ENCODE measurements at places on chromosomes 3 and 15. TPM values are rescaled to one million over a fixed set of nuclear protein-coding genes. Genes with fewer than 3 reads are reported as not detected.

- no peak for DNase-seq
Observed at GRCh38 chr3:191682961-191683360, 222.0 kb downstream of the PYDC2 start.

GRCh38 chr15:83014205-83014653 is 2.8 kb upstream of the C15orf40 start:
- DNase-seq = no peak

GRCh38 chr3:80190051-80190450 is 422.3 kb upstream of the ROBO1 start:
- DNase-seq = no peak

DNA sequence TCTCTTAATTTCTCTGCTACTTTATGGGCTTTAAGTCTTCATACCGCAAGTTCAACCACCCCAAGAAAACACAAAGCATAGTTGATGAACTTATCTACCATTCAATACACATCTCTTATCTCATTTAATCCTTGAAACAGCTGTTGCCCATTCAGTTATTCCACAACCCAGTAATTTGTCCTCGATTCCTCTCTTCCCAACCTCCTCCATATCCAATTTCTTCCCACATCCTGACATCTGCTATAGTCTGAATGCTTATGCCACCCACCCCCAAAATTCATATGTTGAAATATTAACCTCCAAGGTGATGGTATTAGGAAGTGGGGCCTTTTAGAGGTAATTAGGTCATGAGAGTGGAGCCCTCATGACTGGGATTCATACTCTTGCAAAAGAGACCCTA is 345.4 kb downstream of the ERC2 start:
- no peak for DNase-seq

DNA sequence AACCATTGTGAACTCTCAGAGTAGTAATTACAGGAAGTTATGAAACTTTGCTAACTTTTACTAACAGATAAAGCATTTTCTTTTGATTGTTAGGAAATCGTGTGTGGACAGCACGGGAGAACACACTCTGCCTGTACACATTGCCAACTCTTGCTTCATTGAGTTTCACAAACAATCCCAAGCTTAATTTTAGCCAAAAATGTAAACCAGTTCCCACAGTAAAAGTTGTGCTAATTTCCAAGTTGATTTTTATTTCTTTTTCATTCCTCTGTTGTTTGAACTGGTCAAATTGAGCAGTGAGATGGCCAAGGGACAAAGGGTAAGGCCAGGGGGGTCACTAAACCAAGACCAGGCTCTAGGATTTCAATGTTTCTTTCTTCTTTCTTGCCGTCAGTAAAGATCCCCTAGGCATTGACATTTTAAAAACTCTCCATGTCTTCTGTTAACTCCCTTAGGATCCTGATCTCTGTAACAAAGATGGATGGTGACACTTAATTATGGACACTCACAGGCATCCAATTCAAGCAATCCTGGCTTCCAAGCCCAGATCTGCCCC is 414.9 kb downstream of the RBMS3 start:
- DNase-seq = no peak

- no peak for DNase-seq
Observed at GRCh38 chr3:127650236-127650635, 21.3 kb downstream of the PODXL2 start.

GRCh38 chr3:159532577-159532976 is 456.1 kb upstream of the IL12A start:
- no peak for DNase-seq

DNA sequence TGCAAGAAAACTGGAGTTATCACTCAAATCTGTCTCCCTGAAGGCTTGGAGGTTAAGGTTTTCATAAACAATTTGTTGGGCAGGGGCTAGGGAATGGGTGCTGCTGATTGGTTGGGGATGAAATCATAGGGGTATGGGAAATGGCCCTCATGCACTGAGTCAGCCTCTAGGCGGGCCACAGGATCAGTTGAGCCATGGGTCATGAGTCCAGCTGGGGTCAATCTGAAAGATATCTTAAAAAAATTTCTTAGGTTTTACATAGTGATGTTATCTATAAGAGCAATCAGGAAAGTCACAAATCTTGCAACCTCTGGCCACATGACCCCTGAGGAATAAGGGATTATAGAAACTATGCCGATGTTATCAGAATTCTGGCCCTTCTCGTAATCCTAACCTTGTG is 491.7 kb downstream of the ZIC1 start:
- no peak for DNase-seq

DNA sequence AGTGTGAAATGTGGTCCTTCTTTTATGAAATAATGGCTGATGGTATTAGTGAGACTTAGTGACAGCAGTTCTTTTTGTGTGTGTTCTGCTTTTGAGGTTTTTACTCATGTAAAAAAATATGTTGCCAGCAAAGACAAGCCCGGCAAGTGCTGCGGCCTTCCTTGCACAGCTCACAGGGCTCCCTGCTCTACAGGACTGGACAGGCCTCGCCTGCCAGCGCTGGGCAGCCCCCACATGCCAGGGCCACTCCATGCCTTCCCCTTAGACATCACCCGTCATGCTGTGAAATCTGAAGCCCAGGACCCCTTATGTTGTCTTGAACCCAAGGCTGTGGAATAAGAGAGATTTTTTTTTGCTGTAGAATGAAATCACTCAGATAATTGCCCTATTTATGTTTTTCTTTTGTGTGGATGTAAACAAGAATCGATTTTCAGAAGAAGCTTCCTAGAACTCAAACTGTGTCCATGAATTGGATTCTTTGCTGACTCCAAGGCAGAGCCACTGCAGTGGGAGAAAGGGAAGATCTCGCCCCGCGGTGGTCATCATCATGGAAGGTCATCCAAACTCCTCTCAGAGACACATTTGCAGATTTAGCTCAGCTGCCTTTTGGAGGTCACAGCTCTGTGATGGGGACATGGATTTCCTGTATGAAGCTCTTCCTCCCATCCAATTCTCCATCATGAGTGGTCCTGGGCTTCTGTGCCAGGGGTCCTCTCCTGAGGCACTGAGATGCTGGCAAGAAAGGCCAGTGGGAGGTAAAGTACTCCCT is 150.8 kb downstream of the ATP10A start:
- no peak for DNase-seq

DNA sequence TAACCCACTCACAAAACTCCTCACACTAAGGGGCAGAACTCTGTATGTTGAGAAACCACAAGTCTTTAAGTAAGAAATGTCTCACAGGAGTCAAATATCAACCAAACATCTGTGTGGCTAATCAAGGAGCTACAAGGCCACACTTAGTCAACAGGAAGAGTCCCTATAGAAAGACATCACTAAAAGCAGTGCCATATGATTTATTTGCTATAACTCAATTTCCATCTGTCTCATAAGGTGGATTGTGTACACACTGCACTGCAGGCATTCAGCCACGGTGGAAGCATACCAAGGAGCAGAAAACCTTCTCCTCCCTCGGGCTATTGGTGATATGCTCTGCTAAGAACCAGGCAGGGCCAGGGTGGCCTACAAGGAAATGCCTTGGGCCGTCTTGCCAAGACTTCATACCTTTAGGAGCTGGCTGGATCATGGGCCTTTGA is 197.6 kb upstream of the CFAP20DC start:
- DNase-seq = no peak

Gene TAGLN3
- polyA plus RNA-seq = not detected

Gene FOXL2
- polyA plus RNA-seq = 3.6 TPM

Gene SLC28A2
- polyA plus RNA-seq = not detected

Gene LRRIQ4
- polyA plus RNA-seq = not detected

Gene RBMS3
- polyA plus RNA-seq = 1.4 TPM

Gene LRRC15
- polyA plus RNA-seq = 0.08 TPM

Gene ICE2
- polyA plus RNA-seq = 44.0 TPM

Gene AGBL1
- polyA plus RNA-seq = not detected

Gene C3orf22
- polyA plus RNA-seq = not detected

Data from A549 (cell line).